ENCODE measurements at places on chromosomes 13 and 19.
A peak's percentile ranks its signal among the peaks of the same experiment; 100 is the strongest.

DNA sequence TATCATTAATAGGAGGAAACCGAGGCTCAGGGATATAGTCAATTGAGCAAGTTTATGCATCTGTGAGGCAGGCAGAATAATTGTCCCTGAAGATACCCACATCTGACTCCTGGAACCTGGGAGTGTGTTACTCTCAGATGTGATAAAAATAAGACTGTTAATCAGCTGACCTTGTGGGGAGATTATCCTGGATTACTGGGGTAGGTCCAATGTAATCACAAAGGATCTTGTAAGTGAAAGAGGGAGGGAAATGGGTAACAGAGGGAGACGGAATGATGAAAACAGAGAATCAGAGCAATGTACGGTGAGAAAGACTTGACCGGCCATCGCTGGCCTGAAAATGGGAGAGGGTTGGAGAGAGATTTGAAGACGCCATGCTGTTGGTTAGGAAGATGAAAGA lies 3.2 kb upstream of the EDDM13 start:
- DNase-seq, result no peak

GRCh38 chr19:16628183-16628983 lies at the start of gene MED26:
Gene MED26, minus strand, starts transcription at chr19:16628204. Its CDS starts 261 bp downstream, at chr19:16627943.
- DNase-seq, result peak; percentile 98

- DNase-seq, result no peak
Measured at GRCh38 chr13:66195238-66195637, 1034.9 kb downstream of the PCDH9 start.

- no peak for DNase-seq
Measured at GRCh38 chr19:46022061-46022430, 807 bp downstream of the PGLYRP1 start.

GRCh38 chr19:623974-624373 lies 9.4 kb downstream of the POLRMT start:
- DNase-seq, result peak; percentile 53

DNA sequence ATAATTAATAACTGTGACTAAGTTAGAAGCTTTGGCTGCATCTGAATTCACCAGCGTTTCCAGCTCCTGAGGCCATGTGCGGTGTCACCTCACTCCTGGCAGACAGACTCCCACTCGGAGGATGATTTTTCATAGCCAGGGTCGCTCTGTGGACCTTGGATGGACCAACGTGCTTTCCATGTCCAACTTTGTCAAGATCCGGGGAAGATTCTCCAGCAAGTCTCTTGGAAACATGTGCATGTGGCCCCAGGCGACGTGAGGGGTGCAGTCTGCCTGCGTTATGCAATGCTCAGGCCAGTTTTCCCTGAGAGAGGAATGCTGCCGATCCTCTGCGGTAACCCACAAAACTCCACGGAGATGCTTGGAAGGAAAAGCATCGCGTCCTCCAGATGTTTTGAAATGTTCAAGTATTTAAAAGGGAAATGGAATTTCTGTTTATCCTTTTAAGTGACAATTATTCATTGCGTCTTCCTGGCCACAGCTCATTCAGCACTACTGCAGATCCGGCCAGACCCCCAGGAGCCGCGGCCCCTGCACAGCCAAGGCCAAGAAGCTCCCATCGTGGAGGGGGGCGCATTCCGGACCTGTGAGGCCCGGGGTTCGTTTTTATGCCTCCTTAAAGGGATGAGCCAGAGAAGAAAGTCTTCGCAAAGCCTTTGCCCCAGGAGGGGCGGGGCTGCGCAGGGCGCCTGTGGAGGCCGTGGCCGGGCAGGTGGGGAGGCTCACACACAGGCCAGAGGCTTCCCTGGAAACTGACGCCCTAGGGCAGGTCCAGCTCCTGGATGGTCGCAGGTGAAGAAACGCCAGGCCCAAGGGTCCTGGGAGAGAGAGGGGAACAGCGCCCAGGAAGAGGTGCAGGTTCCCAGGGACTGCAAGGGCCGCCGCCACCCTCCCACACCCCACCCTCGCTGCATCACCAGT lies 46.0 kb downstream of the C13orf46 start:
- DNase-seq, result no peak

GRCh38 chr19:42816894-42817293 lies 51.4 kb upstream of the PSG8 start:
- DNase-seq, result no peak

DNA sequence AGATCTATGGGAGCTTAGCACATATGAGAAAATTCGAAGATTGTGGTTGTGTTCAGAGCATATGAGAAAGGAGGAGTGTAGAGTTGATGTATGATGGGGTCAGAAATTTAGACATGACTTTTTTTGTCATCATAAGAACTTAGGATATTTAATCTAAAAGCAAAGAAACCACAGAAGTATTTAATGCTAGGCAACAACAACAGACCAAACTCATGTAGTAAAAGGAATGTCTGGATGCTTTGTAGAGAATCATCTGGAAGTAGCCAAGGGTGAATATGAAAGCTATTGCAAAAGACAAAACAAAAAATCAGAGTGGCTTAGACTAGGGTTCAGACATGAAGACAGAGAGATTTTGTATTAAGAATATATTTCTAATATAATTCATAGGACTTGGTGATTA lies 190.3 kb downstream of the SLITRK1 start:
- no peak for DNase-seq
